Peyer's patch (tissue), 4 donors: ENCODE measurements at places on chromosomes 3 and 15. TPM values are rescaled to one million over a fixed set of nuclear protein-coding genes. Genes with fewer than 3 reads are reported as not detected.

- H3K4me3 ChIP-seq = no peak overlapping the region
- H3K27me3 ChIP-seq = no peaks in the 10 kb centered on the region
- peaks cover 6% of the 10 kb centered on the region for H3K4me1 ChIP-seq
- H3K27ac ChIP-seq = peak overlapping the region; percentile 61
Measured at GRCh38 chr15:90161950-90162361, 39.2 kb upstream of the SEMA4B start.

PRSS50 gene
- total RNA-seq = not detected

GRCh38 chr3:99648101-99648500 lies 9.7 kb downstream of the COL8A1 start:
- H3K27me3 ChIP-seq = no peaks in the 10 kb centered on the region
- no peak overlapping the region for H3K27ac ChIP-seq
- no peak overlapping the region for H3K4me3 ChIP-seq
- no peaks in the 10 kb centered on the region for H3K4me1 ChIP-seq
- DNase-seq = no peak
- no peaks in the 10 kb centered on the region for H3K36me3 ChIP-seq

ZIC1 gene
- total RNA-seq = not detected
